ENCODE measurements at places on chromosomes 3 and 15. TPM values are rescaled to one million over a fixed set of nuclear protein-coding genes. Genes with fewer than 3 reads are reported as not detected.

- no peak for DNase-seq
Measured at GRCh38 chr3:123657568-123657967, 72.7 kb upstream of the HACD2 start.

Gene MNS1
- 3.5 TPM for total RNA-seq

GRCh38 chr15:51390966-51391422 is 49.5 kb downstream of the GLDN start:
- no peak for DNase-seq

GRCh38 chr3:149426325-149426724 is 48.2 kb upstream of the TM4SF4 start:
- DNase-seq: no peak

Gene TIMP4
- total RNA-seq: 8.3 TPM

DNA sequence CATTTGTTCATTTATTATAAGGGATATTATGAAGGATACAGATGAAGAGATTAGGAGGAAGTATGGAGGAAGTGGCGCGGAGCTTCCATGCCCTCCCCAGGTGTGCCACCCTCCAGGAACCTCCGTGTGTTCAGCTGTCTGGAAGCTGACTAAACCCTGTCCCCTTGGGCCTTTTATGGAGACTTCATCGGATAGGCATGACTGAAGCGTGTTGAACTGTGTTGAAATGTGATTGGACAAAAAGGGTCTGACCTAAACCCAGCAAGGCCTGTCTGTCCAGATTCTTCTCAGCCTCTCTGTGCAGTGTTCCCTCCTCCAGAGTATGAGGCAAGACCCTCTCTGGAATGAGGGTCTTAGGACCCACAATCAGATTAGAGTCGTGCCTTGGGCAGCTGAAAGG is 31.7 kb downstream of the HACD3 start:
- no peak for DNase-seq

Gene ARPP21
- total RNA-seq: 1.8 TPM

DNA sequence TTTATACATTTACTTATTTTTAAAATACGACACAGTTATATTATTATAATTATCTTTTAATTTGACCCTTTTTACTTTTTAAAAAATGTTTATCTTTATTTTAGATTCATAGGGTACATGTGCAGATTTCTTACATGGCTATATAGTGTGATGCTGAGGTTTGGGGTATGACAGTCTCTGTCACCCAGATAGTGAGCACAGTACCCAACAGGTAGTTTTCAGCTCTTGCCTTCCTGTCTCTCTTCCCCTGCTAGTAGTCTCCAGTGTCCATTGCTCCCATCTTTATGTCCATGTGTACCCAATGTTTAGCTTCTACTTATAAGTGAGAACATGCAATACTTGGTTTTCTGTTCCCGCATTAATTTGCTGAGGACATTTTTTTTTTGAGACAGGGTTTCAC is 21.8 kb upstream of the KCNMB2 start:
- no peak for DNase-seq

DNA sequence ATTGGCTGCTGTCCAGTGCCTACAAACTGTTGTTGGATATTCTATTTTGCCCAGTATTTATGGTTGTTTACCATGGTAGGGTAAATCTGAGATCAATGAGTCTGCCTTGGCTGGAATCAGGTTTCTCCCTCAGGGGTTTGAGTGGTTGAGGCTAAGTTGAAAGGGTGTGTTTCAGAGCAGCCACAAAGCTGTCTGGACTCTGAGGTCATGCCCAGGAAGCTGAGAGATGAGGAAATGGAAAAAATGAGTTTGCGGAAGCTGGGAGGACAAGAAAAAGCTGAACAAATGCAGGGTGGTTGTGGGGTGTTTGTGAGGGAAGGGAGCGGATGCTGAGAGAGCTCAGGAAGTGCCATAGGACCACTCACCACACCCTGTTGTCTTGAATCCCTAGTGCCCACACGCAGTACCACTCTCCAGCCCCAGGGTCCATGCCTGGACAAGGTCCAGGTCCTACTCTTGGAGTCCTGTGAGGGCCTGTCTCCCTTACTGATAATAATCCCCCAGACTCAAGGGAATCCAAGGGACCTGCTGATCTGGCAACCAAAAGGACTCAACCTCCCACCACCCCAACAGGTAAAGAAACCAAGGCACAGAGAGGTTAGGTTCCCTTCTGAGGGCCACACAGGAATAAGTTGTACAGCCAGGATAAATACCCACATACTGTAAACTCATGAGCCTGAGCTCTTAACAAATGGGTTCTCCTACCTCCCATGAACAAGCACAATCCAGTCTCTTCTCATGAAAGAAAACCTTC is 81.6 kb downstream of the PPCDC start:
- peak; percentile 65 for DNase-seq

DNA sequence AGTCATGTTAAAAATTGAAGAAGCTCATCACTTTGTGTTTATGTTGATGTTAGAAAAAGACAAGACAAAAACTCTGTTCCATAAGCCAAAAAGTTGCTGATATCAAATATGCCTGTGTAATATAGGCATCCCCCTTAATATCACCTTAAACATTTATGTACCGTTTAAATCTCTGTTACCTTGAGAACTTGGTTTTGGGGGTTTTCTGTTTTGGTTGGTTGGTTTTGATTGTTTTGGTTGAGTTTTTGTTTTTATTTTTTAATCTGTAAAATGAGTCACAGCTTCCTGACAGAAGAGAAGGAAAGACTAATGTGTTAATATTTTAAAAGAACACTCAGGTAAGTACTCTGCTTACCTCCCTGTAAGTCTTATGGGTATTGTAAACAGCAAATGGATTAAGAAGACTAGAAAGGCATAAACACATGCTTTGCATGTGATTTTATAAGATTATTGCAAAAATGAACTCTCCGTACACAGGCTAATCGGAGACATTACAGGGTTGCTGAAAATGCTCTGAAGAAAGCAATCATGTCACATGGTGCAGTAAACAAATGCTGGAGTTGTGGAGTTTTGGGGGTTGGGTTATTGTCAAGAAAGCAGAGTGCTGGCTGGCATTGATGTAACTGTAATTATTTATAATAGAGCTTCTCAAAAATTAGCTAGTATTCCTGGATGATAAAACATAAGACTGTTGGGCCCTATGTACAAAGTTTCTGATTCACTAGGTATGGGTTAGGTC is 69.5 kb upstream of the MBNL1 start:
- DNase-seq: no peak

DNA sequence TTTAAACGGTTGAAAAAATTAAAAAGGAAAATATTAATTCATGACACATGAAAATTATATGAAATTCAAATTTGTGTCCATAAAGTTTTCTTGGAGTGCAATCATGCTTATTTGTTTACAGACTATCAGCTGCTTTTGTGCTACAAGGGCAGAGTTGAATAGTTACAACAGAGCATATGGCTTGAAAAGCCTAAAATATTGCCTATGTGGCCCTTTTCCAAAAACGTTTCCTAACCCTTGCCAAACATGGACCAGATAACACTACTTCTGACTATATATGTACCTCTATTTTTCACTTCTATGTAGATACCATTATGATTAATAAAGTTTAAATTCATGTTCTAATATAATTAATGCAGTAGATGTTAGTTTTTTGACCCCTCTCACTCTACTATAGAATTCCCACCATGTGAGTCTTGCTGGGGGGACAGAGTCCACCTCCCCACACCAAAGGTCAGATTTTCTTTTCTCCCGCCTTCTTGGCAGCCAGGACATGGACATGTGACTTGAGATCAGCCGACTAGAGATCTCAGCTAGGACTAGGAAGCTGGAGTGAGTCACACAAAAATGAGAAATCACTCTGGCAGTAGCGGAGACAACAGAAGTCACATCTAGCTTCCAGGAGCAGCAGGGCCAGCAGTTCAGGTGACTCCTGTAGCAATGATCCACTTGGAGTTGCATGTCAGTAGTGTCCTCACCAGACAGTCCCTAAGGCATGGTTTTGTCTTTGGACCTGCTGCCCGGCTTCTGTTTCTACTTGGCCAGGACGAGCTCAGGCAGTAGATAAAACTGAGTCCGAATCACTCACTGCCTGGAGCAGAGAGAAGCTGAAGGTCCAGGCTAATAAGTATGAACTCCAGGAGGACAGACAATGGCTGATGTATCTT is 22.4 kb downstream of the CIAO2A start:
- DNase-seq: no peak
